ENCODE measurements at places on chromosomes 11 and 22.
A peak's percentile ranks its signal among the peaks of the same experiment; 100 is the strongest.

- DNase-seq, result no peak
Measured at GRCh38 chr11:85423316-85423715, 203.8 kb downstream of the DLG2 start.

GRCh38 chr11:134229126-134229790 lies 4.8 kb downstream of the VPS26B start:
- DNase-seq, result no peak

- no peak for DNase-seq
Measured at GRCh38 chr11:85811624-85812023, 683 bp upstream of the SYTL2 start.

DNA sequence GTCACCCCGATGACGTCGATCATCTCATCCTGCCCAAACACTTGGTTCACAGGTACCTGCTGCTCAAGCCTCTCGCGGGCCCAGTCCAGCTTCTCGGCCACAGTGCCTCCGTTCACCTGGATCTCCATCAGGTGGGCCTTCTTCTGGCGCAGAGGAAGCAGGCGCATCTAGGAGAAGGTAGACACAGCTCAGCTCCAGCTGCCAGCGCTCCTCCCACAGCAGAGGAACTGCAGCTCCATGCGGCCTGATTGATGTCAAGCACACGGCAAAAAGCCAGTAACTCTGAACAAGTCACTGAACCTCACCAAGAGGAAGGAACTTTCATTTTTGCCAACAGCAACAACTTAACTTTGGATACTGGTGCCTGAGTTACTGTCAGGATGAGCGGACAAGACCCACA lies 4.0 kb downstream of the RPL3 start:
- no peak for DNase-seq

GRCh38 chr11:13277768-13278608 lies at the start of gene BMAL1:
TSS of gene BMAL1 (plus strand) at chr11:13277790. CDS start at chr11:13354309, 76,519 bp downstream.
- no peak for DNase-seq

DNA sequence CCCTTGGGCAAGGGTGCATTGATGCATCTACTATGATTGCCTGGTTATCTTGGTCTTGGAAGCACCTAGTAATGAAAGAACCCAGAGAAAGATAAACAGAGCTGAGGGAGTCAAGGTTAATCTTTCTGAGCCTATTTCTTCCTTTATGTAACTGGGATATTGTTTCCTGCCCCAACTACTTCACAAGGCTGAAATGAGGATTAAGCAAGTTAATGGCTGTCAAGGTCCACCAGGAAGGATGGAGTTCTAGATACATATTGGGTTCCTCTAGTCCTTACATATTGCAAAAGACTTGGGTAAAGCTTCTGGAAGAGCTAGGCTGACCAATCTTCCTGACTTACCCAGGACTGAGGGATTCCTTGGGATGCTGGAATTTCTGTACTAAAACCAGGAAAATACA lies 589.8 kb downstream of the INSC start:
- no peak for DNase-seq

DNA sequence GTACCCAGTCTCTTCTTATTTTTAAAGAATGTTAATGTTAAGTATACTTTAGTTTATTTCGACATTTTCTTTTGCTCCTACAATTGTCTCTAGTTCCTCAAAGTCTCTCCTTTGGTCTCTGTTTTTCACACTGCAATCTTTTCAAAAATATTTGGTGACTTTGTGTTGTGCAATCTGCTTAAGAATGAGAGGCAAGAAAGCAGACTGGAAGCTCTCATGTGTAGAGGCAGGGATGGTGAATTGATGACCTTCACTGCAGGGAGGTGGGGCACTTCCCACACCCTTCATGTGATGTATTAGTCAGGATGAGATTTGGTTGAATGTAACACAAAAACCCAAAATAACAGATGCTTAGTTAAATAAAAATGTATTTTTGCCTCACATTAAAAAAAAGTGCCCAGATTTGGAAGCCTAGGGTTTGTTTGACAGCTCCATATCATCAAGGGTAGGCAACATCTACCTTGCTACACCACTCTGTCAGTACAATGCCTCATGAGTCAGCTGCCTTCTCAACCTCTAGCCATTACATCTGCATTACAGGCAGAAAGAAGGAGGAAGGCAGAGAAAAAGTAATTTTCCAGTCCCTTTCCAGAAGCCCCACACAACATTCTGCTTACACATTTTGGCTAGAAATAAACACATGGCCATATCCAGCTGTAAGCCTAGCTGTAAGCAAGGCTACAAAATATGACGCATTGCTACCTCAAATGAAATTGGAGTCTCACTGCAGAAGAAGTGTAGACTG lies 3.8 kb upstream of the MMP27 start:
- DNase-seq, result no peak

DNA sequence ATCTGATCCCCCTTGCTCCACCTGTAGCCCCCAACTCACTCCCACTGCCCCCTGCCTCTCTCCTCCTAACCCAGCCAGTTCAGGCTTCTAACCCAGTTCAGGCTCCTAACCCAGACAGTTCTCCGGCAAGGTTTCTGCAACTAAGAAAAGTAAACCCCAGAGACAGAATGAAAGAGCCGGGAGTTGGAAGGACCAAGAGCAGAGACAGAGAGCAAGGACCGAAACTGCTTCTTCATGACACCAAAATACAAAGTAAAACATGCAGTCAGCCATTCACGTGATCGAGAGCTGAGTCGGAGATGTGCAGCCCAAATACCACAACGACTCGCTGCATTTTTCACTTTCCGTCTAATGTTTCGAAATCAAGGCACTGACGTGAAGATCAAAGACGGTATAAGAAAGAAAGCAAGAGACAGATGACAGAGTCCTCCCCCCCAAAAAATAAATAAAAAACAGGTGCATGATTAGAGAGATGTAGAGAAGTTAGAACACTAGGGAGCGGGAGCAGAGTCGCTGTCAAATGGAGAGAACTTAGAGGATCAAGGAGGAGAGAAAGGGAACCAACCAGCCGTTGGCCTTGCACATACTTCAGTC lies 884 bp downstream of the IL10RA start:
- DNase-seq, result no peak

GRCh38 chr11:70200212-70200844 lies 2.8 kb upstream of the FADD start:
- DNase-seq, result no peak

- DNase-seq, result no peak
Measured at GRCh38 chr22:24290459-24290858, 19.8 kb downstream of the SPECC1L start.

- no peak for DNase-seq
Measured at GRCh38 chr11:94746721-94747120, 21.4 kb upstream of the AMOTL1 start.

GRCh38 chr11:94132152-94132558 lies 3.5 kb downstream of the PANX1 start:
- peak; percentile 53 for DNase-seq

DNA sequence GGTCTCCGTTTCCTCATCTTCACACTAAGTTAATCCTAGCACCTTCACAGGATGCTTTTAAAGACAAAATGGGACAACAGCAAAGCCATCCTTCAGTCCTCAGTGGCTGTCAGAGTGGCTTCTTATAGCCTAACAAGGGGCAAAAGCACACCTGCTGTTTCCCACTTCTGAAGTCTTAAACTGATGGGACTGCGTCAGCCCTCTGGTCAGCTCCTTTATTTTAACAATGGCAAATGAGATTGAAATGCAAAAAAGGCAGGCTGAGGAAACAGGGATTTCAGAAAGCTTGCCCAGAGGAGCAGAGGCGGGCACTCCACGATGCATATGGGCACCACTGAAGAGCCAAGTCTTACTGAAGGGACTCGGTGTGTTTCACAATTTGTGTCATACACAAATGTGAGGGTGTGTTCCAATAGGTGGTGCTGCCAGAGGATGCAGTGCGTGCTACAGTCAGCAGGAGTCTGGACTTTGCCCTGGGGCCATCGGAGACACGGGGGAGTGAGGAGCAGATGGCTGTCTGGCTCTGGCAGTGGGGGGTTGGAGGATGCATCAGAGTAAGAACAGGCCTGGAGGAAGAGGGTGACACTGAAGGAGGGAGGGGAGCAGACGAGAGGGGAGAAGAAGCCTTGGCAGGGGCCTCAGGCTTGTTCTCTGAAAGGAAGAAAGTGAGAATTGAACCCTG lies 47.3 kb downstream of the TENM4 start:
- no peak for DNase-seq

DNA sequence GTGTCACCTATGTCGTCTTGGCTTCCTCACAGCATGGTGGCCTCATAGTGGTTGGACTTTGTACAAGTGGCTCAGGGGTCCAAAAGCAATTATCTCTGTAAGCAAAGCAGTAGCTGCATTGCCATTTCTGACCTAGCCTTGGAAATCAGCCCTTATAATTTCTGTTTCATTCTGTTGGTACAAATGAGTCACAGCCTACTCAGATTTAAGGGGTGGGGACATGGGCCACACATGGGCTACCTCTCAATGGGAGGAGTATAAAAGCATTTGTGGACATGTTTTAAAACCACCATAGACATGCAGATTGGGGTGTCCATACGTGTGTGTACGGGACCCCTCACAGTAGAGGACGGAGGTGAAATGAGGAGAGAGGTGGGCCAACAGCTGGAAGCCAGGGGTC lies 41.6 kb downstream of the CHRDL2 start:
- DNase-seq, result no peak

DNA sequence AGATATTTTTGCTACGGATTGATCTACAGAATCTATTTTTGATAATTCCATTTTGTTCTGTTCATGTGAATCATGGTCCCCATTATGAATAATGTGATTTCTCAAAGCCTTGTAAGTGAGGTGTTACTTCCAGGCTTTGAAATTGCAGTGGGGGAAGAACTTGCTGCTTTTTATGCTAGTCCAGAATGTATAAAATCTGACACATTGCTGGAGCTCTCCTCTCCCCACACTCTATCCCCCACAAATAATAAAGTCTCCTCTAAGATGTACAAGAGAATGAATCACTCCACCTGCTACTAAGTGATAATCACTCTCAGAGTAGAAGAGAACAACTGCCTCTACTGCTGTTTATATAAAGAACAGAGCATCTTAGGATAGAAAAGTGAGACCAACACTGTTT lies 5.9 kb upstream of the RAB6A start:
- no peak for DNase-seq

GRCh38 chr22:32743046-32743445 lies 58.5 kb upstream of the TIMP3 start:
- DNase-seq, result no peak

DNA sequence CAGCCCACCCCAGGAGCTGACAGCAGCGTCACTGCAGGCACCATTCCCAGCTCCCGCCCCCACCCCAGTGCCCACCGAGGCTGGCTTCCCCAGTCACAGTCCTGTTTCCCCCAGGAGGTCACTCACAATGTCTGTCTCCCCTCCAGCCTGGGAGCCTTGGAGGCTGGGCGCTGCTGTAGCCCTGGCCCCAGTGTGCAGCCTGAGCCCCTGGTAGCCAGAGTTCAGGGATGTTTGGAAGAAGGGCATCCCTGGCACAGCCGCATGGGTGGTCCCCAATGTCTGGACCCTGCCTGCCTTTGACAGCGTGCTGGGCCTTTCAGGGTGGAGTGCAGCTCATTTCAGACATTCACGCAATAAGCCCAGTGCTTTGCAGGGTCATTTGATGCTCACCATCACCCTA lies 4.3 kb downstream of the CAPN5 start:
- no peak for DNase-seq

GRCh38 chr11:67648796-67649613 lies 1.5 kb downstream of the ACY3 start:
- no peak for DNase-seq

DNA sequence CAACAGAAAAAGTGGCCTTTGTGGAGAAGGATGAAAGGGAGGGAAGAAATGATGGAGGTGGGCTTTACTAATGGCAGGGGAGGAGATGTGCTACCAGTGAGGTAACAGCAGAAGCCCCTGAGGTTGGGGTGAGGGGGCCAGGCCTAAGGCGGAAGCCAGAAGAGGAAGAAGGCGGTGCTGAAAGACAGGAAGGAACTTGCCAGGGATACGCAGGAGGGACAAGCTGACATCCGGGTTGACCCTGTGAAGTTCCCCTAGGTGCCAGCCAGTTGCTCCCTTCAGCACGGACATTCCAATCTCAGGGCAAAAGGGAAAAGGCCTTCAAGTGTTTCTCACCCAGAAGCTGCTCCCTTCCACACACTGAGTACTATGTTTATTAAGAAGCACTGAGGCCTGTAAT lies 2.3 kb upstream of the TIRAP start:
- no peak for DNase-seq

DNA sequence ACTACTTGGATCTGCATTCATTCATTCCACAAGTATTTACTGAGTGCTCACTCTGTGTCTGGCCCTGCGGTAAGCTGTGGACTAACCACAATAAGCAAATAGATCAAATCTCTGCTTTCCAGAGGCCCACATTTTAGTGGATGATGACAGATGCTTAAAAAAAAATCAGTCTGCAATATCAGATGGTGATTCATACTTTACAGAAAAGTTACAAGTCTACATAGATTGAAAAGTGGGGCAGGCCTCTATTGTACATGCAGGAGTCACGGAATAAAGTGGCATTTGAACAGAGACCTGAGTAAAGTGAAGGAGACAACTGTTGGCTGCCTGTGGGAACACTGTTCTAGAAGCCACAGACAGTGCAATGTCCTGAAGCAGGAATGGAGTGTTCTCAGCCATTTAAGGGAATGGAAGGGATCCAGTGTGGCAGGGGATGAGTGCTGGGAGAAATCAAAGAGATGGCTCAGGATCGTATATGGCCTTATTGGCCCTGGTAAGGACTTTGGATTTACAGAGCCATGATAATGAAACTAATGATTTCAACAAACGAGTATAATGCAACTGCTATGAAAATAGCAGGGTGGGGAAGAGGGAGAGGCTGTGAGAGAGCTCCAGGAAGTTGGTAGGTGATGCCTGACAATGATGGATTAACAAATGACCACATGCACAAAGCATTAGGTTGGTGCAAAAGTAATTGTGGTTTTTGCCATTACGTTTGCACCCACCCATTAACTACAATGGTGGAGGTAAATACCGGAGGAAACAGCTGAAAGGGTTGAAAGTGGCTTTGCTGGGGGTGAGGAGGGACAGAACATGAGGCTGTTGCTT lies 31.1 kb downstream of the TMEM45B start:
- peak; percentile 93 for DNase-seq

- no peak for DNase-seq
Measured at GRCh38 chr22:21936151-21936775, 16.4 kb downstream of the PPM1F start.

- DNase-seq, result no peak
Measured at GRCh38 chr11:44108260-44108659, 12.8 kb downstream of the EXT2 start.

GRCh38 chr11:112417339-112417738 lies 156.7 kb upstream of the PLET1 start:
- no peak for DNase-seq

GRCh38 chr11:9601037-9601875 lies 27.8 kb downstream of the WEE1 start:
- no peak for DNase-seq

GRCh38 chr11:27124514-27125264 lies 84.1 kb downstream of the BBOX1 start:
- no peak for DNase-seq
